ENCODE measurements at places on chromosomes 4 and X.

- no peak for DNase-seq
Observed at GRCh38 chr4:151669990-151670389, 90.8 kb downstream of the GATB start.

DNA sequence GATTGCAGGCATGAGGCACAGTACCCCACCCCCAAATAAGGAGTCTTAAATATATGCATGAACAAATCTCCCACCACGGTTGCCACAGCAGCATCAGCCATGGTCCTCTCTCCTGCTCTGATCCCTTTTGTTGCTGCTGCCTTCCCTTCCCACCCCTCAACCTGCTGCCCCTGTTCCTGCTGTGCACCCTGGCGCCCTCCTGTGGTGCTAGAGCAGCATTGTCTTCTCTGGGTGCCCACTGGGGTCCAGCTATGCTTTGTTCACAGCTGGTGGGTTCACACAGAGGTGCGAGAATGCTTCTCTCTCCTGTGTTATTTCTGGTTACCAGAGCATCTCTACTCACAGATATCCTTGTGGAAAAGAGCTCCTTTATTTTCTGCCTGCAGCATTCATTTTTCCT, 116.2 kb downstream of the GATB start:
- DNase-seq = no peak

DNA sequence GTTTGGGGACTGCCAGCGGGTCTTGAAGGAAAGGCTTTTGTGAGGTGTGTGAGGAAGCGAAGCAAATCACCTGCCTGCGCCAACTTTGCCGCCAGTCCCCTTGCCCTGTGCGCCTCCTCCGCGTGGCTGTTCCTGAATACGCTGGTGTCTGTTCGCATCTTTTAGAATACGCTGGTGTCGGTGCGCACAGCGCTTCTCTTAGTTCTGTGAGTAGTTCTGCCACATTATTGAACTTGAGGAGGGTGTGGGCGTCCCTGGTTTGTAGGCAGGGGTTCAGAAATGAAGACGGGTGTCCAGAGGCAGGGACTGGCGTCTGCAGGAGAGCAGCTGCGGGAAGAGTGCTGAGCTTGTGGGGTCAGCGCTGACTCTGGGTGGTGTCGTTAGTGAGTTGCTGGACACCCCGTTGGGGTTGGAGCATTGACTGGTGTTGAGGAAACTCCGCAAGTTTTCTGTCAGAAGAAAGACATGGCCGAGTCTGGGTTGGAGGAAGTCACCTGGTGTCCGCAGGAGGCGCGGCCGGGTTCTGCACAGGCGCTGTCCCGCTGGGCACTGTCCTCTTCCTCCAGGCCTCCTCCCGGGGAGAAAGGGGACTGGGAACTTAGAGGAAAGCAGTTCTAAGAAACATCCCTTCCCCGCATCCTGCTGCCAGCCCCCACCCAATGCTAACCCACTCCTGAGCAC, 930 bp downstream of the ZNF718 start:
- no peak for DNase-seq

- DNase-seq = no peak
Observed at GRCh38 chrX:153921511-153922446, 4.3 kb downstream of the ARHGAP4 start.

- peak; percentile 4 for DNase-seq
Observed at GRCh38 chr4:136036744-136037143, 1495.5 kb downstream of the PCDH18 start.

GRCh38 chr4:167779864-167780263, 312.5 kb upstream of the ANXA10 start:
- DNase-seq = no peak

GRCh38 chr4:185796176-185796575, 15.8 kb downstream of the SORBS2 start:
- DNase-seq = peak; percentile 33

GRCh38 chr4:124025000-124025399, 628.4 kb downstream of the SPRY1 start:
- no peak for DNase-seq

All from AG08396 (cell line).